ENCODE measurements at places on chromosomes 12 and 14.

- H3K4me1 ChIP-seq: peaks cover 7% of the 10 kb centered on the region
- H3K36me3 ChIP-seq: peaks cover 3% of the 10 kb centered on the region
- no peak overlapping the region for H3K4me3 ChIP-seq
- DNase-seq: no peak
Observed at GRCh38 chr12:1638203-1638602, 9.2 kb downstream of the WNT5B start.

GRCh38 chr14:87334997-87335685 lies 657.8 kb downstream of the GALC start:
- no peaks in the 10 kb centered on the region for H3K4me1 ChIP-seq
- no peak overlapping the region for H3K4me3 ChIP-seq
- no peaks in the 10 kb centered on the region for H3K27me3 ChIP-seq
- H3K36me3 ChIP-seq: no peaks in the 10 kb centered on the region
- no peak overlapping the region for H3K27ac ChIP-seq

DNA sequence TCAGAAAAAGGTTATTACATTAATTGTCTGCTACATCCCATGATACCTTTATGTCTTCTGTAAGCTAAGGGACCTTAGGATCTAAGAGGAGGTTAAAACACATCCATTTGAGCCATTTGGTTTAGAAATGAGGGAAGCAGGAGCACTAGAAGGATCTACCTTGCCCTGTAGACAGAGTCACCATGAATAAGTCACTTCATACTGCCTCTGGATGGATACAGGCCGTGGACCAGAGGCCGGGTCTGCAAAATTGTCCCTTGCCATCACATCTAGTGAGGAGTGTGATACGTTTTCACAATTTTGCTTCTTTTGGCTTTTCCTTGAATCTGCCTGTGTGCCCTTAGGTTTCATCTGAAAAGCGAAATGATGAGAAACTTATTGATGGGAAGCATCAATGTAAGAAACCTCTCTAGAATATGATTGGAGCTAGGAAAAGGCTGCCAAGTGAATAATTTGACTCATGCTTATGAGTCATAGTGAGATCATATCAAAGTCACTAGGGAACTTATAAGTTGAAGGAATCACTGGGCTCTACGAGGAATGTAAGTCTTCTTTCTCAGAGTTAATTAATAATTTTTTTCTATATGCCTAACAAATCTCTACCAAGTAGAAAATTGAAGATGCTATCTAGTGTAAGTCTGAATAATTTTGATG lies 10.8 kb downstream of the GLRX5 start:
- peaks cover 3% of the 10 kb centered on the region for H3K4me1 ChIP-seq
- peaks cover 22% of the 10 kb centered on the region for H3K36me3 ChIP-seq
- no peak overlapping the region for H3K27ac ChIP-seq

DNA sequence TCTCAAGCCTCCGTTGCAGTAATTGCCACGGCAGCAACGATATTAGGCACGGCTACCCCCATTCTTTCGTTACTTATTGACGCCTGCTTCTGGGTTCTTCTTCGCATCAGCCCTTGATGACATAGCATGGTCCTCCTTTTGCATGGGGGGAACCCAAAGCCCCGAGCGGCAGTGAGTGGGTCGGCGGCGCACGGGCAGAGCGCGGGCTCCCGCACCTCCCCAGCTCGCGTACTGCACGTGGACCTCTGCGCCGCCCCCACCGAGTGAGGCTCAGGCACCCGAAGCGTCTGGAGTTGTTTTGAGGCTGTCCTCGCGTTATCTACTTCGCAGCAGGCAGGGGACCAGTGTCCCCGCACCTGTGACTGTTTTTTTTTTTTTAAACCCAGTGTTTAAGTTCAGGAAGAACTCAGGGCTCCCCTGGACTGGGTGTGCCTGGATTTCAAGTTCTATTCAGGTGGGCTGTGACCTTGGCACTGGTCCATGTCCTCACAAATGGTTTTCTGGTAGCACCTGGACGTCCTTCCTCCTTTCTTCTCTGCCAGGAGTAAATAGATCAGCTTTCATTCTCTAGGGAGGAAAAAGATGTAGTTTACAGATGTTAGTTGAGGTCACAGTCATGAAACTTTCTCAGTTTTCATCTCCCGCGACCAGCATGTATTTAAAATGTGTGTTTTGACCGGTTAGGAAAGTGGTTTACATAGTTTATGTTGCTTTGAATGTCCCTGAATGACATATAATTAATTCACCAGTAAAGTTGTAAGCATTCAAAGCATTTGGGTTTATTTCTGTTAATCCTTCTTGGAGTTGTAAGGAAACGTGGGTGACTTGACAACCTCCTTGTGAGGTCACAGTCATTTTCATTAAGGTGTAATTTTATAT lies 1.4 kb upstream of the FOXN4 start:
- H3K27ac ChIP-seq: no peak overlapping the region
- H3K4me1 ChIP-seq: peaks cover 15% of the 10 kb centered on the region
- peaks cover 43% of the 10 kb centered on the region for H3K27me3 ChIP-seq
- H3K36me3 ChIP-seq: no peaks in the 10 kb centered on the region
- DNase-seq: no peak
- H3K4me3 ChIP-seq: peak overlapping the region; percentile 57

GRCh38 chr12:124543052-124543589 lies 24.3 kb downstream of the NCOR2 start:
- H3K27ac ChIP-seq: peak overlapping the region; percentile 50
- DNase-seq: no peak
- no peaks in the 10 kb centered on the region for H3K27me3 ChIP-seq

DNA sequence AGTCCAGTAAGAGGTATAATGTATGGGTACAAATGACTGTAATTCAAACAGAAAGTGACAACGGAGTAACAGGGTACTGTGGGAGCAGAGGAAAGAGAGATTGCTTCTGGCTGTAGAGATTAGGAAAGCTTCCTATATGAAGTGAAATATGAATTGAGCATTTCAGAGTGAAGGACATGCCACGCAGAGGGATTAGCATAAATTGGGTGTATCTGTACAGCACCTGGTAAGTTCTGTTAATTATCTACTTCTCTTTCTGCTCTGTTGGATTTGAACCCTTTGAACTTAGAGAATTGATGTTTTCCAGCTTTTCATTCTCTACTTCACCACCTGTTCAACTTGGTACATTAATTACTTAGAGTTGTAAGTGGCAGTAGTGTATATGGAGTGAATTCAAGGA lies 8.8 kb downstream of the STK38L start:
- no peaks in the 10 kb centered on the region for H3K36me3 ChIP-seq
- H3K4me1 ChIP-seq: no peaks in the 10 kb centered on the region
- no peak overlapping the region for H3K4me3 ChIP-seq
- H3K27ac ChIP-seq: no peak overlapping the region

DNA sequence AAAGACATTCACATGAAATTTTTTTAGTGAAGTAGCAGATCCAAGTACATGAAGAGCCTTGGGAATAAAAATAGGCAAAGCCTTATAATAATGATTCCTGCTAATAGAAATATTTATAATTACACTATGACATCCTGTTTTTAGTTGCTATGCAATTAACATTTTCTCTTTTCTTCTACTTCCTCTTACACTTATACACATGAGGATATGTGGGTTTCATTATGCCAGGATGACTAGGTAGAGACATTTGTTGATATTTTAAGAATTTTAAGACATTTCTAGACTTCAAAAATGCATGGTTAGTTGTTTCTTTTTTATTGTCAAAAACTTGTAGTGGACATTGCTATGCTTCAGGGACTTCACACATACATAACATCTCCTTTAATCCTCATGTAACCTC lies 326.8 kb downstream of the SYT1 start:
- H3K4me1 ChIP-seq: no peaks in the 10 kb centered on the region
- no peak overlapping the region for H3K4me3 ChIP-seq
- no peaks in the 10 kb centered on the region for H3K27me3 ChIP-seq
- H3K27ac ChIP-seq: no peak overlapping the region

GRCh38 chr12:104152685-104153241 lies 14.8 kb upstream of the NFYB start:
- H3K36me3 ChIP-seq: no peaks in the 10 kb centered on the region
- H3K27ac ChIP-seq: no peak overlapping the region
- DNase-seq: no peak
- no peak overlapping the region for H3K4me3 ChIP-seq
- no peaks in the 10 kb centered on the region for H3K4me1 ChIP-seq

DNA sequence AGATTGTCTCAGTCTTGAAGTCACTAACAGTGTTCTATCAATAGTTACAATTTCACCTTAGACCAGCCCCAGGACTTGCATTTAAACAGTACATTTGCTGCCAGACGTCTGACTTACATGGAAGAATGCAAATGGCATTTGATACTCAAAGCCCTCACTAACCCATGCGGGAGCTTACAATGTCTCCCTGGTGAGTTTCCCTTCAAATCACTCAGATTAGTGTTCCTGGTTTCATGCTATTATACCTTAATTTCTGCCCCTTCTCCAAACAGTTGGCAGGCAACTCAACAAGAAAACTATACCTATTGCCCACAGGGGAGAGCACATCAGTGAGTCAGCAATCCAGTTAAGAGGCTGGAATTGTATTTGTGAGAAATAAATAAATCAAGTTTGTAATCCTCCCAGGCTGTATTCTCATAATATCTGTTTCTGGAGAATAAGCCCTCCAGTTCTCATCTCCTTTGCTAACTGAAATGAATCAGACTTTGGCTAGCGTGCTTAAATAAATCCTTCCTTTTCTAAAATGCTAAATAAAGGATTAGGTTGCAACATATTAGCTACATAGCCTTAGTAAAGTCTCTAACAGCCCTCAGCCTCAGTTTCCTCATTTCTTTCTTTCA lies 23.7 kb downstream of the GSTZ1 start:
- no peak overlapping the region for H3K4me3 ChIP-seq
- no peaks in the 10 kb centered on the region for H3K4me1 ChIP-seq
- DNase-seq: no peak
- H3K36me3 ChIP-seq: peaks cover 40% of the 10 kb centered on the region
- H3K27ac ChIP-seq: no peak overlapping the region

DNA sequence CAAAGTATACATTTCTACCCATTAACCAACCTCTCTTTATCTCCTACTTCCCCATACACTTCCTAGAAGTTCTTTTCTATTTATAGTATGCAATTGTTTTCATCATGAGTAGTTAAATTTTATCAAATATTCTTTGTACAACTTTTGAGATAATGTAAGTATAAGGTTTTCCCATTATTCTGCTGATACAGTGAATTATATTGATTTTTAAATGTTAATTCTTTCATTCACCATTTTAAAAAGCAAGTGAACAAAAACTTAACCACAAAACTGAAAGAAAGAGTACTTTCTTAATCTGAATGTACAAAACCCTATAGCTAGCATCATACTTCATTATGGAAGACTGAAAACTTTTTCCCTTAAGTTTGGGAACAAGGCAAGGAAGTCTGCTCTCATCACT lies 9.5 kb upstream of the SLCO1B3 start:
- H3K4me1 ChIP-seq: no peaks in the 10 kb centered on the region
- no peaks in the 10 kb centered on the region for H3K36me3 ChIP-seq
- DNase-seq: no peak

DNA sequence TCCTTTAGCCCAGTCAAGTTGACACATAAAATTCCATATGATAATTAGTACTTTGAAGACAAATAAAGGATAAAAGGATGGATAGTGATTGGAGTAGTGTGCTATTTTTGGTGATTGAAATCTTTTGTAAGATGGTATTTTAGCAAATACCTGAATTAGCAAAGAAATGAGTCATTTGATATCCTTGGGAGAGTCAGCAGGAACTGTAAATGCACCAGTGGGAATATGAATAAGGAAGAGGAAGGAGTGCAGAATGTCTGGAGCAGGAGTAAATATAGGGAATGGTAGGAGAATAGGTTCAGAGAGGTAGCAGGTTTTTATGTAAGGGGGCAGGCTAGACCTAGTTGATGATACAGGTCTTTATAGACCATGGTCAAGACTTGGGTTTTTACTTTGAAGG lies 75.0 kb downstream of the TRMT5 start:
- no peaks in the 10 kb centered on the region for H3K27me3 ChIP-seq
- no peak for DNase-seq
- no peaks in the 10 kb centered on the region for H3K4me1 ChIP-seq
- no peak overlapping the region for H3K4me3 ChIP-seq

DNA sequence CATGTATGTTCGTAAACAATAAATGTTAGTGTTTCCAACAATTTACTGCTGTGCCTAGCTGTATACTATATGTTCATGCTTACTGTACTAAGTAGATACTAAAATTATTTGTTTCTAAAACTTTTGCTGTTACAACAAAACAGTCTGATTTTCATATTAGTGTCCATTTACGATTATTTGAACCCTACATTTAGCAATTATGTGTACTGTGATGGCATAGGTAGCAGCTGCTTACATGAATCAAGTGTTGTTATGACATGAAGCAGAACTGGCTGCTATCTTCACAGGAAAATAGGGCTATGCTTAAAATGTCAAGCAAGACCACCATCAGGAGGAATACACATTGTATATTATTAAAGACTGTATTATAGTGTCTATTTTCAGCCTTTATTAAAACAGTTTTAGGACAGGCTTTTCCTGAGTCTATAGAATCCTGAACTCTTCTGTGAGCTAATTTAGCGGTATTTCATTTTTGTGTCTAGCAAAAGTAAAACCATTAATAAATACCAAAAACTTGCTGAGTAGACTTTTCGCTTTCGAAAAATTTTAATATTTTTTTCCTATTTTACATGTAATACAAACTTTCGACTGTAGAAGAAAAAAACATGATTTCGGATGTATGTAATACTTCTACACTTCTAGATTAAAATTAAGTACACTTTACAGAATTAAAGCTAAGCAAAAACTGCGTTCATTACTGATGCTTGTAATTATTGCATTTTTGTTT lies 1.1 kb upstream of the WDR89 start:
- H3K4me1 ChIP-seq: peaks cover 19% of the 10 kb centered on the region
- H3K27me3 ChIP-seq: no peaks in the 10 kb centered on the region
- H3K36me3 ChIP-seq: no peaks in the 10 kb centered on the region
- no peak for DNase-seq
- peak overlapping the region; percentile 75 for H3K4me3 ChIP-seq
- H3K27ac ChIP-seq: peak overlapping the region; percentile 94

- no peak overlapping the region for H3K4me3 ChIP-seq
- H3K4me1 ChIP-seq: no peaks in the 10 kb centered on the region
- no peaks in the 10 kb centered on the region for H3K27me3 ChIP-seq
- DNase-seq: no peak
- no peaks in the 10 kb centered on the region for H3K36me3 ChIP-seq
Observed at GRCh38 chr12:73465106-73465505, 1072.5 kb upstream of the ATXN7L3B start.

DNA sequence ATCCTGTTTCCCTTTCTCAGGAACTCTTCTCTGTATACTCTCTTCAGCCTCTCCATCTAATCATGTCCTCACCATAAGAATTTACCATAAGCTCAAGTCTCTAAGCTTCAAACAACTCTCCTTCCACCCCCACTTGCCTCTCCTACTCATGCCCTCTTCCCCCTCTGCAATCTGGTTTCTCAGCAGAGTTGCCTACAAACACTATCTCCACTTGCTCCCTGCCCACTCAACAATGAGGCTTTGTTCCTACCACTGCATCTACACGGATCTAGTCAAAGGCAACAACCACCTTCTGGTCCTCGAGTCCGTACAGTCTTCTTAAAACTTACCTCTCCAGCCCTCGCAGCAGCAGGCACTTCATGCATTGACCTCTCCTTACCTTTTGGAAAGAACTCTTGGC lies 17.2 kb upstream of the FBLN5 start:
- H3K4me3 ChIP-seq: no peak overlapping the region
- DNase-seq: no peak
- H3K27me3 ChIP-seq: no peaks in the 10 kb centered on the region
- H3K27ac ChIP-seq: no peak overlapping the region
- no peaks in the 10 kb centered on the region for H3K4me1 ChIP-seq
- H3K36me3 ChIP-seq: peaks cover 21% of the 10 kb centered on the region

All from suprapubic skin (tissue), 4 donors.